Fibroblast of lung (primary cell): ENCODE measurements at places on chromosomes 12 and 14. TPM values are rescaled to one million over a fixed set of nuclear protein-coding genes. Genes with fewer than 3 reads are reported as not detected.

DNA sequence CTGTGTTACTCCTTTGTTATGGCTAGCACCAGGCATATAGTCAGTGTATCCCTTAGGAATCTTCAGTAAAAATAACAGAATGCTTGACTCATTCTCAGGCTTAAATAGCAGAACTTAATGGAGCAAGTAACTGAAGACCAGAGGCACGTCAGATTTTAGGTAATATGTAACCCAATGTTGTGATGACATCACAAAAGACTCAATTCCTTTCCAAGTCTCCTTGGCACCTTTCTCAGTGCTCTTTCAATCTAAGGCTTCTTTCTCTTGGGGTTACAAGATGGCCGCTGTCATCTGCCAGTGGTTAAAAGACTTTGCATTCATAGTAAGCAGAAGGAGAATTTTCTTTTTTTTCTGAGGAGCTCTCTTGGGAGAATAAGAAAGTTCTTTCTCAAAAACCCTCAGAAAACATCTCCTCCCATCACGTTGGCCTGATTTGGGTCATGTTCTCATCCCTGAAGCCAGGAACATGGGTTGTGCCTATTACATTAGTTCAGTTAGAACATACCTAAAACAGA, 33.4 kb upstream of the DCN start:
- DNase-seq = peak; percentile 69

GRCh38 chr12:122099280-122099749, 20.8 kb downstream of the MLXIP start:
- DNase-seq = no peak

The CLEC14A gene
- total RNA-seq = 2.6 and 5.3 TPM in 2 replicates

GRCh38 chr12:21001778-21002177, 129.2 kb upstream of the SLCO1B1 start:
- DNase-seq = no peak

DNA sequence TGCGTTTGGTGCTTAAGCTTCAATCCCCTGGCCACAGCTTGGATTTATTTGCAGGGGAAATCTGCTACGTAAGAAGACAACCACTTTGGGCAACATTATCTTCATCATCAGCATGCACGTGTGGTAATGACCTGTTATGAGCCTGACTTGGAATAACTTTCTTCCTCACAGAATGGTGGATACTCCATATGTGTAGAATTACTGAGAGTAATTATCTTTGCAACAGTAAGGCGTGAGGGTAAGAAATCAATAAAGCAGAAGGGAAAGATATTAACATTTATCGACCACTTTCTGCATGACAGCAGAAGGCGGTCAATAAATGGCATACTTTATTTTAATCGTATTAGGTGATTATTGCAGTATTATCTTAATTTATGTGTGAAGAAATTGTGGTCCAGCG, 152.7 kb downstream of the RGS6 start:
- DNase-seq = no peak

DNA sequence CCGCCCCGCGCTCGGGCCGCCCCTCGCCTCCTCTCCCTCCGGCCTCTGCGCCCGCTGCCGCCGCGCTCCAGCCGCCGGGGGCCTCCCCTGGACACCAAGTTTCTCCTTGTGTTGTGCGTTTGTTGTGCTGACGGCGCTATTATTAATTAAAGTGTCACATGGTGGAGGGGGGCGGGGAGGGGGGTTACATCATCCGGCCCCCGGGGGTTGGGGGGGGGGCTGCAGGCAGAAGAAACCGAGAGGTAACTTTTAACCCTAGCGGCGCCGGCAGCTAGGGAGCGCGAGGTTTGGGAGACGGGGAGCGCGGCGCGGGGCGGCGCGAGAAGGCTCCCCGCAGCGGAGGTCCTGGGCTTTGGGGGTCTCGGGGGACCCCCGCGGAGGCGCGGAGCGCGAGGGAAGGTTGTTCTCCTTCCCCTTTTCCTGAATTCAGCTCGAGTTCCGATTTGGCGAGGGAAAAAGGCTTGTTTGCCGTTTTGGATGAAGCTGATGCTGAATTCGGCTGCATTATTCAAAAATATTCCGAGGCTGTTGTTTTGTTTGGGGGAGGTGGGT, at the start of gene HRK:
TSS of gene HRK (minus strand) at position 117 of the 552 bp plus-strand sequence. CDS start 134 bp downstream, outside the sequence.
- DNase-seq = no peak

DNA sequence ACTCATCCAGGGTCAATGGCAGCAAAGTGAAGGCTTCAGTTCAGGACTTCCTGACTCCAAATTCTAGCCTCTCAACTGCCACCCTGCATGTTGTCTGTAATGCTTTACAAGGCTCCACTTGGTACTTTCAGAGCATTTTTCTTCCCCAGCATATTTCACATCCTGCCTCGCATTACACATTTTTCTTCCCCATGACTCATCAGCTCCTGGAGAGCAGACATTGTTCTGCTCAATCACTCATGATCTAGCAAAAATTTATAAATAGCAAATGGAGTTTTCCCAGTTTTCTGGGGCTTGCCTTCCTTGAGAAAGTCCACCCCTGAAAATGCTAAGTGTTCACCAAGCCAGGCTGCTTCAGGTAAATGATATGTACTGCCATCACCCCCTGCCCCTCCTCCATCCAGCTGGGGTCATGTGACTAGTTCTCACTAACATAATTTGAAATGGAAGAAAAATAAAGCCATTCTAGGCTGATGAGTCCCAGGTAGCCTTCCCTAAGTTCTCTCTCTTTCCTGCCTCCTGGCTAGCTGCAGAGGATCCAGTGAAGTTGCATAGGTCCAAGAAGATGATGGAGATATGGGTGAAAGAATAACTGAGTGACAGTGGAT, 69.4 kb downstream of the ARMH4 start:
- DNase-seq = peak; percentile 92

- no peak for DNase-seq
These were observed 11.5 kb downstream of the FOXA1 start for GRCh38 chr14:37583358-37584210.

DNA sequence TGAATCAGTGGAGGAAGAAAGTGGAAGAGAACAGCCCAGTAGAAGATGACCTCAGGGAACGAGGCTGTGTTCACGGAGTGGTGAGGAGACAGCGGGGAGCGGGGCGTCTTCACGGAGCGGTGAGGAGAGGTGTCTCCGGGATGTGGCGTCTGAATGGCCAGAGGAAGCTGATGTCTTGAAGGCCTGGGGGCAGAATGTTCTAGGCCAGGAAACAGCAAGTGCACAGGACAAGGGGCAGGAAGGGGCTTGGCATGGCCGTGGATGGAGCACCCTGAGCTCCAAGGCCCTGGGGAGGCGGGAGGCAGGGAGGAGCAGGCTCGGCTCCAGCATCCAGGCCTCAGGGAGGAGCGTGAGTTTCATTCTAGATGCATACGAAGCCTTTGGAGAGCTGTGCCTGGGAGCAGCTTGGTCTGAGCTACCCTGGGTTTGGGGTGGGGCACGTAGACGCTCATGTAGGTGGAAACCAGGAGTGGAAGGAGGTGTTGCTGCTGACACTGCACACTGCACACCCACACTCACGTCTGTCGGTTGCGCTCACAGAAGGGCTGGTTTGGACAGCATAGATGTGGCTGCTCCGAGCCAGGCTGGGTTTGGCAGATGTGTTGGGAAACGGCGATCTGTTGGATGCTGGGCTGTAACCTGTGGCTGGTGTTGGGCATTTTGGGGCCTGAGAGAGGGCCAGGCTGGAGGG, 131.6 kb downstream of the ADGRD1 start:
- DNase-seq = no peak

The JKAMP gene
- 51.6 and 80.1 TPM in 2 replicates for total RNA-seq

GRCh38 chr12:105336411-105336810, 5.9 kb downstream of the C12orf75 start:
- no peak for DNase-seq

DNA sequence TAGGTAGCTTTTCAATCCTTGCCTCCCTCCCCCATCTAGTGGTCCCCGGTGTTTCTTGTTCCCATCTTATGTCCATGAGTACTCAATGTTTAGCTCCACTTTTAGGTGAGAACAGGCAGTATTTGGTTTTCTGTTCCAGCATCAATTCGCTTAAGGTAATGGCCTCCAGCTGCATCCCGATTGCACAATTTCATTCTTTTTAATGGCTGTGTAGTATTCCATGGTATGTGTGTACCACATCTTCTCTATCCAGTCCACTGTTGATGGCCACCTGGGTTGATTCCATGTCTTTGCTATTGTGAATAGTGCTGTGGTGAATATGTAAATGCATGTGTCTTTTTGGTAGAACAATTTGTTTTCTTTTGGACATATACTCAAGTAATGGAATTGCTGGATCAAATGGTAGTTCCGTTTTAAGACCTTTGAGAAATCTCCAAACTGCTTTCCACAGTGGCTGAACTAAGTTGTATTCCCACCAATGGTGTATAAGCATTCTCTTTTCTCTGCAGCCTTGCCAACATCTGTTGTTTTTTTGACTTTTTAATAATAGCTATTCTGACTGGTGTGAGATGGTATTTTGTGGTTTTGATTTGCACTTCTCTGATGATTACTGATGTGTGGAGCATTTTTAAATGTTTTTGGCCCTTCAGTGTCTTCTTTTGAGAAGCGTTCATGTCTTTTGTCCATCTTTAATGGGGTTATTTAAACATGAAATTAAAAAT, 34.2 kb upstream of the ASPG start:
- DNase-seq = no peak

The B4GALNT1 gene
- 0.51 and 2.3 TPM in 2 replicates for total RNA-seq

The B4GALNT3 gene
- total RNA-seq = not detected in 2 replicates
